T-helper 1 cell (primary cell): ENCODE measurements at places on chromosomes 3 and 15.

GRCh38 chr3:18652781-18653180 lies 227.6 kb upstream of the SATB1 start:
- DNase-seq, result no peak

- DNase-seq, result no peak
Measured at GRCh38 chr3:132898141-132898540, 140.1 kb upstream of the TMEM108 start.

GRCh38 chr3:153809097-153809496 lies 312.1 kb upstream of the ARHGEF26 start:
- no peak for DNase-seq

DNA sequence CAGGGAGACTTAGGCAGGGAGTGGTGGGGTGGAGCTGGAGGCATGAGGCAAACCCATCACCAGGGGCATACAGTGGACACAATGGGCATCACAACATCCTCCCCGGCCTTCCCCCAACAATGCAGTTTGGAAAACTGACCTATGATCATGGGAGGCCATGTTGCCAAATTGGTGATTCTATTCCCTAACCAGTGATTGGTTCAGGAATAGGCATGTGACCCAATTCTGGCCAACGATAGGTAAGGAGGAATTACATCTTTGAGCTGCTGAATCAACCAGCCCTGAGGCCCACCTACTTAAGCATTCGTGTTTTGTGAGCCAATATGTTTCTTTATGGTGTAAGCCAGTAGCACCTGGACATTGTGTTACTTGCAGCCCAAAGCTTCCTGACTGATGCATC lies 40.0 kb downstream of the LINGO1 start:
- no peak for DNase-seq

DNA sequence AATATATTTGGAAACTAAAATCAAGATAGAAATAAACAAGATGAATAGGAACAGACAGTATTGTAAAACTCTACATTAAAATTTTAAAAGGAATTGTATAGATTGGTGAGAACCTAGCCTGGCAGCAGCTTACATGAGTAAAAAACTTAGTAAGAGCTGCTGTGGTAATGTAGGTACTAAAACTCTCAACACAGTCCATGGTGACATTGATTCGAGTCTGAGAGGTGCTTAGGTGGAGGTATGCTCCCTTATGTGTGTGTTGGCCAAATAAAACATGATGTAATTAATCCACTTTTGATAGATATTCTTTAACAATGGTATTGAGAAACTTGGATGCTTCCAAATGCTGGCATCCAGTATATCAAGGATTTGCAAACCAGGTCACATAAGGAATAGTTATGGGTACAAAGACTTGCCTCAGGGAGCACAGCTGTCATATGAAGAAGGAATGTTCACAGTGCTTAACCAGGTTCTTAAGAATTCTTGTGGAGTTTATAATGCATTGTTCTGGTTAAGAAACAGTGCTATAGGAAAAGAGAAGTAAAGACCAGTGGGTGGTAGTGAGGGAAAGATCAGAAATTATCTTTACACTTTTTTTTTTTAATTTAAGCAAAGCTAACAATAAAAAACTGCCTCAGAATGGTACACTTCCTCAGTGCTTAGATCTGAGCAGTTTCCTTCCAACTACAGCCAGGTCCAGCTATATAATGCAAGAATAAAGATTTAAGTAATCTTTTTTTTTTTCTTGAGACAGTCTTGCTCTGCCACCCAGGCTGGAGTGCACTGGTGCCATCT lies 24.6 kb upstream of the IL20RB start:
- no peak for DNase-seq
